Activated naive CD4-positive, alpha-beta T cell treated with Interleukin-2 at 50 U/mL for 16 hours (primary cell): ENCODE measurements at places on chromosomes 12 and 14.

GRCh38 chr12:84069198-84069597, 843.4 kb downstream of the SLC6A15 start:
- no peak for DNase-seq

- DNase-seq, result no peak
Measured at GRCh38 chr12:67356380-67356774, 87.2 kb downstream of the CAND1 start.

- DNase-seq, result no peak
Measured at GRCh38 chr12:50637870-50638481, 125.9 kb upstream of the ATF1 start.

DNA sequence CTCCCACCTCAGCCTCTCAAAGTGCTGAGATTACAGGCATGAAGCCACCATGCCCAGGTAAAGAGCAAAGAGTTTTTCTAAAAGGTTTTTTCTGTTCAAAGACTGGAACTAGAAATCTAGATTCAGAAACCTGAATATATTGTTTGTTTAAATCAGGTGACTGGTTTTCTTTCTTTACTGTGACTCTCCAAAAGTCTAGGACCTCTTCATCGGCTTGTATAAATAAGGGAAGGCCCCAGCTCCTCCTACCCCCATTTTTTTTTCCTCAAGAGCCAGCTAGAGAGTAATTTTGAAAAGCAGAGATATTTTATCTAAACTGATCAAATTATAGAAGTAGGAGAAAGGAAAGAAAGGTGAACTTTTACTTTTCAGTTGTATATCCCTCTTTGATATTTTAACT, 48.0 kb downstream of the TMEM116 start:
- no peak for DNase-seq

GRCh38 chr12:131755305-131756113, 44.6 kb downstream of the SFSWAP start:
- peak; percentile 12 for DNase-seq

DNA sequence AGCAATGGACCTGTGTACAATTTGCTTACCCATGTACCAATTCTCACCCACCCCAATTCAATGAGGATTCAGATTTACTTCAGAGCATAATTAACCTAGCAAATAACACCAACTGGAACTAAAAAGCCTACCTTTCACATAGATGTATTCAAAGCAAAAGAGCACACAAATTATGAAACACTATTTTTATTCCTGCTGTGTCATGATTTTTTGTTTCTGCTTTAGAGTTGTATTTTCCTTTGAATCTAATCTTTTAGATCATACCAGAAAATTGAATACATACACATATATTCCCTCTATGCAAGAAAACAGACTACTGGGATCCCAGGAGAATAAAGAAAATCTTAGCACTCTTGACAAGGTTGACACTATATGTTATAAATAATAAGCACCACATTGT, 5.9 kb downstream of the KICS2 start:
- DNase-seq, result no peak

DNA sequence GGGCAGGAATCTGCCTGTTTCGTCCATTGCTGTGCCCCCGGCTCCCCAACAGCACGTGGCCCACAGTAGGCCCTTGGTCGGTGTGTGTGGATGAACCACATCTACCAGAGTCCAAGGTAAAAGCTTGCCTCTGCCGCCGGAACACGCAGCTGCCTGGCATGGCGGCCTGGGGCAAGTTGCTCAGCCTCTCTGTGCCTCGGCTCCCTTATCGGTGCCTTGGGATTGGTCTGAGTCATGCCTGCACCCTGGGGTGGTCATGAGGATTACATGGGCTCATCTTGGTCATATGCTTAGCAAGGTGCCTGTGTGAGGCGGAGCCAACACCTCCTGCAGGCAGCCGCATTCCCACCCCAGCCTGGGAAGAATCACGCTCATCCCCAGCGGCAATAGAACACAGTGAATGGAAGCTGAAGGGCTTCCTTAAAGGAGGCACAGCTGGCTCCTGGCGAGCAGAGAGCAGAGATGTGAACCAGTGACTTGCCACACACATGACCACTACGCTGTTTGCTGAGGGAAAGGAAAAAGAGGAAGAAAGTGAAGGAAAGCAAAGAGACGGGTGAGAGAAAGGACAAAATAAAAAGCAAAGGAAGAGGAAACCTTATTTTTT, 5.5 kb upstream of the SCARB1 start:
- DNase-seq, result no peak

- DNase-seq, result peak; percentile 76
Measured at GRCh38 chr12:12010277-12011039, 60.3 kb upstream of the BCL2L14 start.

DNA sequence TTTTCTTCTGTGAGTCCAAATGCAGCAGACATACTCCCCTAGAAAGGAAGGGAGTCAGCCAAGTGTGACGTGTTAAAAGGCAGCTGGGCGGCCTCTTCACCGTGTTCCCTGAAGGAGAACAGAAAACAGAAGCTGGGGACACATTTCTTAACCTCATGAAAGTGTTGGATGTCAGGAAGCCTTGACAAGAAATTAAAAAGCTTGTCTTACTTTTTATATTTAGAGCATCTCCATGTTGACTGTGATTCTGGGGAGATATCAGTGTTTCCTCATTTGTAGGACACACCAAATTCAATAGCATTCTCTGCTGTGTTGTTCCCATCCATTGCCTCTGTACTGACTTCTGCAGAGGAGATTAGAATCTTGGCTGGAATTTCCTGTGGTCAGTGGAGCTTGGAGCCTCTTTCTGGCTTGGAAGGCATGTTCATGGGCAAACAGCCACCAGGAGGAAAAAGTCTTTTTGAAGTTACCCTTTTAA, 93.7 kb downstream of the RMST start:
- no peak for DNase-seq

DNA sequence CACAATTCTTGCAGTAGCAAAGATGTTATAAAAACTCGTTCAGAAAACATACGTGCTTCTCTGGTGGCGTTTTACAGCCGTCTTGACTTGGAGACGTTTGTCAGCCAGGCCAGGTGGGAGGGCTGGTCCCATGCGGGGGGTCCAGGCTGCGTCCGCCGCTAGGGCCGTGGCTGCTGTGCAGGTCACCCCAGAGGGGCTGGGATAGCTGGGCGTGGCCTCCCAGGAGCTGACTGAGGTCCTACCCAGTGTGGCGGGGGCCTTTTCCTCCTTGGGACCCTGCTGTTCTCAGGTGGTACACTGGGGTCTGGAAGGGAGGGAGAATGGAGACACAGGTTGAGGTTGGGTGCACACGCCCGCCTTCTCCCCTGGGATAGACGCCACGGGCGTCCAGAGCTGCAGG, 25.2 kb downstream of the MTA1 start:
- no peak for DNase-seq

- no peak for DNase-seq
Measured at GRCh38 chr12:19647806-19648556, 208.7 kb downstream of the AEBP2 start.

- no peak for DNase-seq
Measured at GRCh38 chr14:39267608-39268005, 33.9 kb downstream of the MIA2 start.

DNA sequence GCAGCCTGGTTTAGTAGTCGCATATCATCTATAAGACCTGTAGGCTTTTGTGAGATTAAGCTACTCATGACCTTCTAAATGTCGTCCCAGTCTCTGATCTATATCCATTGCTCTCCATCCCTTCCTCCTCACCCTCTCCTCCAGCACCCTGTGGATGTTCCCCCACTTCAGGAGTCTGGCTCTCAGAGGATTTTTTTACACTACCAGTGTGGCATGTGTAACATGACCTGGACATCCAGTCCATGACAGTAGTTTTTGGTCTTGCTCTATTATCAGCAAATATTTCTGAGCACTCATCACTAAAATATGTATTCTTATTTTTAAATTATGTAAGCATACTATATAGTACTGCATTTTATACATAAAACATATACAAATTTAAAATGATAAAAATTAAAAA, 142.1 kb downstream of the DYRK2 start:
- DNase-seq, result no peak
